ENCODE measurements at places on chromosomes 3 and 15. TPM values are rescaled to one million over a fixed set of nuclear protein-coding genes. Genes with fewer than 3 reads are reported as not detected.

The C3orf85 gene
- polyA plus RNA-seq, result 95.5 TPM

The ZCWPW2 gene
- 0.69 TPM for polyA plus RNA-seq

The STXBP5L gene
- 0.84 TPM for polyA plus RNA-seq

DNA sequence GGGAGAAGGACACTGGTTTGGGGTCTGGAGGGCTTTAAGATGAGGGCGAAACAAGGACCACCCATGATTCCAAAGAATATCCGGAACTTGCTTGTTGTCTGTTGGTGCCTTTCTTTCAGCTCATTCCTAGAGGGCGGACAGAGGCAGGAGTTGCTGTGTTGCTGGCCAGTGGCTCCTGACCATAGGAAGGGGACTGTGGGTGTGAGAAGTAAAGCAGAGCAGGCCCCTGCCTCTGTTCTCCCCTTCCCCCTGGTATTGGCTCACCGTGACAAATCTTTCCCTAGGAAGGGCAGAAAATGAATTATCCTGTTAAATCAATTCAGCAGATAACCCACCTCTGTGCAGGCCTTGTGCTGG lies 89.1 kb downstream of the LIPC start:
- no peak for DNase-seq

- no peak for DNase-seq
These were observed 83.4 kb downstream of the MESD start for GRCh38 chr15:80906159-80906766.

DNA sequence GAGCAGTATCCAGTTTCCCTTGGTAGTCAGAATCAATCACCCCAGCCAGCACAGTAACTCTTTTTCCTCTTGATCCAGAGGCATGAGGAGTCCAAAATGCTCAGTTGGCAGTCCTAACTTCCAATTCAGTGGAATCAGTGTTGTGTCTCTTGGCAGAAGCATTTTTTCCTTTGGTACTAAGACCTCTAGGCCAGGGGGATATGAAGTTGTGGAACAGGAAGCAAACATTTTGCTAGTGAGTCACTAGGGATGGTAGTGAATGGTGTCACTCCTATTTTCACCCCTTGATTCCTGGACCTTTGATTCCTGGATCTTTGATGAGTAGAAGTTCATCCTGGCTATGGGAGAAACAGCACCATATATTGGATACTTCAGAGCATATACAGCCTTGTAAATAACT lies 70.5 kb upstream of the ALDH1A3 start:
- no peak for DNase-seq

DNA sequence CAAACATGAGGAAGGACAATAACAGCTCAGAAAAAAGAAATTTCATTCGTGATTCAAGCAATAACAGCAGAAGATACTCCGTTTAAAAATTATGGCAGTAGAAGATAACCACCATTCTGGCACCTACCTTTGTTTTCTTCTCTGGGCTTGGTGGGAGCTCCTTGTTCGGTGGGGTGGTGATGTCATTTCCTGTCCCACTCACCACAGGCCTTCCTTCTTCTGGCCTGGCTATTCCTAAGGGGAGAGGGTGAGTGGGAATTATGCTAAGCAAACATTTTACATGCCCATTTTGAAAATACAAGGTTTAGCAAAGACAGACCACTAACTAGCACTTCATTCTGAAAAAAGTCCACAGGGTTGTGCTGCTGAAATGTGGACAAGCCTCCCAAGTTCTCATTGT lies 74.4 kb downstream of the DHX30 start:
- DNase-seq, result no peak

GRCh38 chr15:58544756-58545155 lies 113.0 kb downstream of the LIPC start:
- no peak for DNase-seq

DNA sequence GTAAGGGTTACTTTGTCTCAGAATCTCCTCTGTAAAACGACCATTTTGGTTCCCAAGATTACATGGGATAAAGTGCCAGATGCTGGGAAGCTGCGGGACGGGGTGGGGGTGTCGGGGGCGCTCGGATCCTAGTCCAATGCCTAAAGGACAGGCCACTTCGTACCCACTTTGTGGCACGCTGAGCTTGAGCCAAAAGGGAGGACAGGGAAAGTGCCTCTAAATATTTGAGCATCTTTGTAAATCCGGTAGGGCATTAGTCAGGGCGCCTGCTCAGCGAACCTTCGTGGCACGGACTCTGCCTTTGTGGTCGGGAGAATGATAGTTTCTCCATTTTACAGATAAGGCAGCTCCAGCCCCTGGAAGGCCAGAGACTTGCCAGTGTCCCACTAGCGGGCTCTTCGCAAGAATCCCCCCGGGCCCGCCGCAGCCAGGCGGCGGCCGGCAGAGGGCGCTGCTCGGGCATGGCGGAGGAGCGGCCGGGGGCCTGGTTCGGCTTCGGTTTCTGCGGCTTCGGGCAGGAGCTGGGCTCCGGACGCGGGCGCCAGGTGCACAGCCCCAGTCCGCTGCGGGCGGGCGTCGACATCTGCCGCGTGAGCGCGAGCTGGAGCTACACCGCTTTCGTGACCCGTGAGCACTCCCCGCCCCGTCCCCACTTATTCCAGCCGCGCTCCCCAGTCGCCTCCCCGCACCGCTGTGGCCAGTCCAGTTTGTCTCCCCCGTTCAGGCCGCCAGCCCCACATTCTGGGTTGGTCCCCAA lies 1.8 kb downstream of the RCCD1 start:
- peak; percentile 80 for DNase-seq

- no peak for DNase-seq
These were observed 99.7 kb upstream of the PLXNA1 start for GRCh38 chr3:126883241-126883640.

DNA sequence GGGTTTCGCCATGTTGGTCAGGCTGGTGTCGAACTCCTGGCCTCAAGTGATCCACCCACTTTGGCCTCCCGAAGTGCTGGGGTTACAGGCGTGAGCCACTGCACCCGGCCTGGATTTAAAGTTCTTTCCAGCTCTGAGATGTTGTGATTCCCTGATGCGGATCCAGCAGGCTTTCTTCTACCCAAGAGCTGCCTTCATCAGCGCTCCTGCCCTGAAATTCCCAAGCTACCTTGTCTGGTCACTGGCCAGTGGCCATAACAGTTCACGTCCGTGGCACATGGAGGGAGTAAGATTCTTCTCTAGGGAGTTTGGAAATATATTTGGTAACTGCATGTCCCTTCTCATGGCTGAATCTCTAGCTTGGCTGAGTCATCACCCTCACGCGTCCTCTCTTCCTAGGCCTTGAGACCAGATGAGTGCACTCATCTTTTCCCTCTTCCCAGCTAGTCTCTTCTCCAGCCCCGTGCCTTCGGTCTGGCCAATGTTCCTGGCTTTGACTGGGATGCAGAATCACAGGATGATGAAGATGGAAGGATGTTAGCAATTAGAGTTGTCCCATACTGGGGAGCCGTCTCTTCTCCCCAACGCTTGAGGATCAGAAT lies 29.8 kb upstream of the APOD start:
- no peak for DNase-seq

All from large intestine (tissue), 12 donors.